ENCODE measurements at places on chromosomes 4 and X. TPM values are rescaled to one million over a fixed set of nuclear protein-coding genes. Genes with fewer than 3 reads are reported as not detected.

Gene MAD2L1
- total RNA-seq: 38.3 TPM

GRCh38 chr4:120286813-120287212, 220.2 kb upstream of the MAD2L1 start:
- no peak for DNase-seq

- DNase-seq: no peak
Observed at GRCh38 chrX:10160211-10160610, 3.4 kb downstream of the CLCN4 start.

DNA sequence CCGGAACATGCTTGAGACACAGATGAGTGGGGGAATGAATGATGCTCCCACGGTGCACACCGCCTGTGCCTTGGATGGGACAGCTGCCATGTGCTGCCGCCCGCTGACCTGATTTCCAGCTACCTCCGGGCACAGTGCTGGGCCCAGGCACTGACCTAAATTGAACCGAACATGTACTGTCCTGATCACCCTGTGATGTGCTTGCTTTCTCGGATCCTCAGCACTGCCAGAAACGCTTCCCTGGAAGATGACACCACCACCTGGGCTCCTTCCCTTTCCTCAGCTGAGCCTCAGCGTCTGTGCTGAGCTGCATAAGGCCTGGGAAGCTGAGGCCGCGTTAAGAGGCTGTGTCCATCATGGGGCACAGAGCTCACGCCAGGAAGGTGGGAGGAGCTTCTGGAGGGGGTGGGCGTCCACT, 39.3 kb upstream of the MXD4 start:
- no peak for DNase-seq

DNA sequence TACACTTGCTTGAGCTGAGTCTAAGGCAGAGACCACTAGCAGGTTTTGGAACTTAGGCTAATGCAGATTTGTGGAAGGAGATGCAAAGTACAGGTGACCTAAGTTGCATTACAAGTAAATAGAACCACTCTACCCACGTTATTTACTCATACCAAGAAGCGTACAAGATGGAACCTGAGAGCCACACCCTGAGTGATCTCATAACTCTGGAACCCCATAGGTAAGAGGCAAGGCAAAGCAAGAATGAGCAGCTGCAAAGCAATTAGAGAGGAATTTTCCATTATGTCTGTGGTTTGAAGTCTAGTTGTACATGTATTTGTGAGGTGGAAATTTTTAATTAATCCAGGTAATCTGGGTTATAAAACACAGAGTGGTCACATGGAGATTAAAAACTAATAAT, 55.4 kb downstream of the CC2D2A start:
- no peak for DNase-seq

GRCh38 chr4:9758641-9759317, 22.7 kb upstream of the DRD5 start:
- no peak for DNase-seq

Data from epithelial cell of proximal tubule (primary cell).